Stimulated activated CD4-positive, alpha-beta T cell treated with anti-CD3 and anti-CD28 coated beads, Interleukin-1b, Interleukin-23, amount 100 ng/mL, for 48 hours (primary cell): ENCODE measurements at places on chromosomes 6 and 20.
A peak's percentile ranks its signal among the peaks of the same experiment; 100 is the strongest.

- DNase-seq, result no peak
These were observed 27.8 kb upstream of the VGLL2 start for GRCh38 chr6:117237561-117237960.

DNA sequence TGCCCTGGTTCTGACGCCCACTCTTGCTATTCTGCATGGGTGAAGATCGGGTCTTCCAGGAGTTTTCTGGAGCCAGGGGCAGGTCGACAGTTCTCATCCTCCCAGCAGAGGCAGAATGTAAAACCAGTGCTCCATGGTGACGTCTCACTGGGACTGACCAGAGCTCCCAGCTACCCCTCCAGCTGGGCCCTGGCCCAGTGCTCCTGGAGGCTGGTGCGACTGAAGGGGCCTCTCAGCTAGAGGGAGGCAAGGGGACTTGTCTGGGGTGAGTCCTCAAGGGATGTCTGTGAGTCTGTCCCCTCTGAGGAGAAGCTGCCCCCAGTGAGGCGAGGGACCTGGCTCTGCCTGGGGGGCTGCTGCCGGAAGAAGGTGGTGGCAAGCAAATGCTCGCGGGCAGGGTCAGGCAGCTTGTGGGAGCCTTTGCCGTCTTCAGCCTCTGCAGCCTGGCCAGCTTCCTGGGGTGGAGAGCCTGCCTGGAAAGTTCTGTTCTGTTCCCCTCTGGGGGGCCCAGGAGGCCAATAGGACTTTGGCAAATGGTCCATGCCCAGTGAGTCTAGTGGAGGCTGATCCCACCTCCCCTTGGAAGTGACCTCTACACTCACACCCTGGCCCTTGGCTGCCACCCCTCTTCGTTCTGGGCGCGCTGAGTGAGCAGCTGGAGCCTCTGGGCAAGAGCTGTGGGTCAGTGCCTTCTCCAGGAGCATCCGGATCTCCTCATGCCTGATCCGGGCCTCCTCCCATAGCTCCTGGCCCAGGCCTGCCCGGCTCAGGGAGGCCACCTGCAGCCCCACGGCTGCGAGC is 47.5 kb downstream of the KIAA1755 start:
- DNase-seq, result no peak

DNA sequence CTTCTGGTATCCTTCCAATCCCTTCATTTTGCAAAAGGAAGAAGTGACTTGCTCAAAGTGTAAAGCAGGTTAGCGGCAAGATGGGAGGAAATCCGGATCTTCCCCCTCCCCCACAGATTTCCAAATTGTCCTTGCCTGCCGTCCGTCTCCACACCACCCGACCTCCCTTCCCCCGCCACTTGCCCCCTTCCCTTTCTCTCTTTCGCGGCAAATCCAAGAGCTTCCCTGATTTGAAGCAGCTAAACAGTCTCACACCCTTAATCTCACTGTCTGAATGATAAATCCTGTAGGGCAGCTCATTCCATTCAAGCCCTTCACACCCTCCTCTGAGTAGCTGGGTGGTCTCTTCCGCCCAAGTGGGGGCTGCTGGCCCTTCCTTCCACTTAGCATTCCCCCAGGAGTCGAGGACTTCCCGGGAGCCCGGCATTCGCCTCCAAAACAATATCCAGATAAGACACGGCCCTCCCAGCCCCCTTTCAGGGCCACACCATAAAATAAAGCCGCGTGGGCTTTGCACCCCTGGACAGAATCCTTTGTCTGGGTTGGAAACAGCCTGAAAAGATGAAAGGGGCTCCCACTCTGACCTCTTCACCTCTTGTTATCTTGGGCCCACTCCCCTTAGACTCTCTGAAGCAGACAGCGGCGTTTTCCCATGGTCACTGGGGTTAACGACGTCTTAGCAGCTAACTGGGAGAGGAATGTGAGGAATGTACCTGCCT is 44.0 kb upstream of the PIM1 start:
- no peak for DNase-seq

- DNase-seq, result no peak
These were observed 39.9 kb downstream of the PYGB start for GRCh38 chr20:25287631-25288290.

GRCh38 chr6:111523484-111524167 is 40.6 kb upstream of the REV3L start:
- DNase-seq, result no peak

- DNase-seq, result no peak
These were observed 21.8 kb downstream of the SYNDIG1 start for GRCh38 chr20:24491041-24491756.

GRCh38 chr6:101268541-101268940 is 125.0 kb upstream of the GRIK2 start:
- no peak for DNase-seq

GRCh38 chr6:127376685-127377084 is 33.3 kb upstream of the ECHDC1 start:
- no peak for DNase-seq

GRCh38 chr6:136486357-136486756 is 63.9 kb downstream of the MAP7 start:
- DNase-seq, result no peak

DNA sequence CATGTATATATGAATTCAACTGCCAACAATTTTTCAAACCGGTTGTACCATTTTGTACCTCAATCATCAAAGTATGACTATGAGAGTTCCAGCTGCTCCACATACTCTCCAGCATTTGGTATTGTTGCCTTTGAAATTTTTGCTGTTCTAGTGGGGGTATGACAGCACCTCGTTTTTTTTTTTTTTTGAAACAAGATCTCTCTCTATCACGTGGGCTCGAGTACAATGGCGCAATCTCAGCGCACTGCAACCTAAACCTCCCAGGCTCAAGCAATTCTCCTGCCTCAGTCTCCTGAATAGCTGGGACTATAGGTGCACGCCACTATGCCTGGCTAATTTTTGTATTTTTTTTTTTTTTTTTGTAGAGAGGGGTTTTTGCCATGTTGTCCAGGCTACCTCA is 144.7 kb upstream of the JARID2 start:
- no peak for DNase-seq

DNA sequence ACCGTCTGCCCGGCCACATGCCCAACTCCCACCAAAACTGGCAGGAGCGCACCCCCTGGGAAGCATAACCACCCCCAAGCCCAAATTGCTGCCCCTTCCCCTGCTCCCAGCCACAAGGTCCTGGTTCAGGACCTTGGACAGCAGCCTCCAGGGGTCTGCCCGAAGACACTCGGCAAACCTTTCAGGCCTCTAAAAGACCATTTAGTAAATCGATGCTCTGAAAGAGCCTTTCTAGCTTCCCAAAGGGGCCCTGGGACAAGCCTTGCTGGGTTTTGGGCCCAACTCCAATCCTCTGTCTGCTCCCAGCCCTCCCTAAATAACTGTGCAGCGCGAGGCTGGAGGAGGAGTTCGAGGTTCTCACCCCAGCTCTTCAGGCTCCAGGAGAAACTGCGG is 30.5 kb downstream of the GRM4 start:
- no peak for DNase-seq

DNA sequence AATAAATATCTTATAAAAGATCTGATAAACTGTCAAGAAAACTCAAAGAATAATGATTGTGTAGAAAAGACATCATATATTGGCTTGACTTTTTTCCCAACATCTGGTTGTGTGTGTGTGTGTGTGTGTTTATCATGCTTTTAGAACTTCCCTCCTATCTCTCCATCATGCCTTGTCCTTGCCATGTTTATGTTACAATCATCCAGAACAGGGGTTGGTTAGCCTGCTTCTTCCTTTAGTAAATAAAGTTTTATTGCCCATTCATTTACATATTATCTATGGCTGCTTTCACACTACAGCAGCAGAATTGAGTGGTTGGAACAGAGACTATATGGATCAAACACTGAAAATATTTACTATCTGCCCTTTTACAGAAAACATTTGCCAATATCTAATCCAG is 52.8 kb upstream of the RIPOR2 start:
- no peak for DNase-seq

GRCh38 chr6:26597821-26598220 is 1.1 kb downstream of the ABT1 start:
- no peak for DNase-seq

DNA sequence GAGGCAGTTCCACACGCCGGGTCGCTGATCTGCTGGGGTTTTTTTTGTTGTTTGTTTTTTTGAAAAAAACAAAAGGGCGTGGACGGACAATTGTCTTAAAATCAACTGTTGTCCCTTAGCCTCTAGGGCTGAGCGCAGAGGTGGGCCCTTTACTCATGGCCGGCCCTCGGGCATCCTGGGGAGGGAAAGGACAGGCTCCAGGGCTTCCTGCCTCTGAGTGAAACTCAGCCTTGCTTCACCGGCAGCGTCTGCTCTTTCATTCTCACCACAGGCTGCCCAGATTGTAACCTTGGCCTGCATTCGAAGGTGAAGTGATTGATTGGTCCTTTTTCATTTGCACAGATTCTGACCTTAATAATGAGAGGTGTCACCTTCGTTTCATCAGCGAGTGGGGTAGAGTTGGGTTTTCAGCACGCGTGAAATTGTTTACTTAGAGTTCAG is 797 bp downstream of the SMIM13 start:
- DNase-seq, result peak; percentile 28

GRCh38 chr6:21504790-21505189 is 88.8 kb upstream of the SOX4 start:
- no peak for DNase-seq

DNA sequence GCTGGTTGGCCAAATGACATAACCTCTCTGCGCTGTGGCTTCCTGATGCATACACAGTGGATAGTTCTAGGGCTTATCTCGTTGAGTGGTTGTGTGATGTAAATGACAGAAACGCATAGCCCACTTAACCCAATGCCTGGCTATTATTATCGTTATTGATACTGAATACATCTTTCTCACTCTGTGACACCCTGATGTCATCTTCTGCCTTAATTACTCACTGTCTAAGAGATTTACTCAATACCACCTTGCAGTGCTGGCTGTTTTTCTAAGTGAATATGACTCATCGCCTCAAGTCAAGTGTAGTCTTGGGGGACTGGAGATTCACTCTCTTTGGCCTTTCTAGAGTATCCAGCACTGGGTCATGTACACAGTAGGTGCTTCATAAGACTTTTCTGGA is 73.6 kb downstream of the NDUFAF5 start:
- no peak for DNase-seq

DNA sequence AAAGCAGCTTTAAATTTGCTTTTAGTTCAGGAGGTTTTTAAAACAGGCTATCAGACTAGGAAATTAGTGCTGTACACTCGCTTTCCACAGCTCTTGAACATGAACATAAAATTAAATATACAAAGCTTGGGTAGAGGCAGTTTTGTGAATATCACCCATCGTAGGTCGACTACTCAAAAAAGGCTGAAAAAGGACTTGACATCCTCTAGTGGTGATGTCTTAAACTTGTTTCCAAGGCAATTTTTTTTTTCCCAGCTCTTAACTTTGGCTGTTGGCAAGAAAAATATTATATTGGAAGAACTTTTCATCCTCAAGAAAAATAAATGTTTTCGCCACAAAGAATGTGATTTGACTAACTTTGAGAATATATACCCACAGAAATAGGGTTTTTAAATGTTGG is 2.9 kb downstream of the MAP7 start:
- DNase-seq, result no peak

DNA sequence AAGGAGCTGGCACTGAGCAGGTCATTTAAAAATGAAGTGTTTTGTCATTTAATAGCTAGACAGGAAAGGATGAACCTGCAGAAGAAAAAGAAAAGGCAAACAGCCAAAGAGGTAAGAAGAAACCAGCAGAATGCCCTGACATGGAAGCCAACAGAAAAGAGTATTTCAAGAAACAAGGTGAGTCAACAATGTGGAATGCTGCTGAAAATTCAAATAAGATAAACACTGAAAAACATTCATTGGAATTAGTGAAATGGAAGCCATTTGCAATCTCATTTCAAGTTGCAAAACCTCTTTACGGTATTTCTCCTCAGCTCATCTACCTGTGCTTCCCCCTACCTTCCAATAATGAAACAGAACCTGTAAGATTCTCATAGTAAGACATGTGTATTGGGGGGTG is 59.6 kb downstream of the RWDD2A start:
- DNase-seq, result no peak

DNA sequence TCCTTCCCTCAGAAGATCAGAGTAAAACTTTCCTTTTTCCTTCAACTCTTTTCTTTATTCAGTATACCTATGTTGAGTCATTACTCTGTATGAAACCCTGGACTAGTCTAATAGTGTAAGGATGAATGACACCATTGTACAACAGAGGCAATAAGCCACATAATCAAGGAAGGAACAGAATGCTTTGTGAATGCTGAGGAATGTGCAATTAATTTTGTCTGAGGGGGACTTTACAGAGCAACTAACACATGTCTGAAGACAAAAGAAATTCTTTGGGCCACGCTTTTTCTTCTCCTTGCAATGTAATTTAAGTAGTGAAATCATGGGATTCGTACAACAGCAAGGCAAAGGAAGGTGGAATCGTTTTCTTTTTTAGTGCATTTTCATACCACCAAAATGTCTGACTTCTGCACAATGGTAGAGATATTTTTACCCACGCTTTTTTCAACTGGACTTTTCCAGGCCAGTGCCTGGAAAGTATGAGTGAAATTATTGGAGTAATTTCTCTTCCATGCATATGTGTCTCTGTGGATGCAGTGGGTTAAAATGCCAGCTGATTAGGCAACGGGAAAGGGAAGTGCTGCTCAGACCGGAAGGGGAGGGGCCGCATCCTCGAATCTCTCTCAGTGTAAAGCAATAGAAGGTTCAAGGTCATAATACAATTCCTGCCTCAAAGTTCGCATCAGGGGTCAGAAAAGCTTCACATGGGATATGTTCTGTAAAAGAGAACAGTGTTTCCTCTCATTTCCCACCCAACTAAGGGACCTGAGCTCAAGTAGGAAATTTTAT is 89.9 kb upstream of the MTHFD1L start:
- no peak for DNase-seq

DNA sequence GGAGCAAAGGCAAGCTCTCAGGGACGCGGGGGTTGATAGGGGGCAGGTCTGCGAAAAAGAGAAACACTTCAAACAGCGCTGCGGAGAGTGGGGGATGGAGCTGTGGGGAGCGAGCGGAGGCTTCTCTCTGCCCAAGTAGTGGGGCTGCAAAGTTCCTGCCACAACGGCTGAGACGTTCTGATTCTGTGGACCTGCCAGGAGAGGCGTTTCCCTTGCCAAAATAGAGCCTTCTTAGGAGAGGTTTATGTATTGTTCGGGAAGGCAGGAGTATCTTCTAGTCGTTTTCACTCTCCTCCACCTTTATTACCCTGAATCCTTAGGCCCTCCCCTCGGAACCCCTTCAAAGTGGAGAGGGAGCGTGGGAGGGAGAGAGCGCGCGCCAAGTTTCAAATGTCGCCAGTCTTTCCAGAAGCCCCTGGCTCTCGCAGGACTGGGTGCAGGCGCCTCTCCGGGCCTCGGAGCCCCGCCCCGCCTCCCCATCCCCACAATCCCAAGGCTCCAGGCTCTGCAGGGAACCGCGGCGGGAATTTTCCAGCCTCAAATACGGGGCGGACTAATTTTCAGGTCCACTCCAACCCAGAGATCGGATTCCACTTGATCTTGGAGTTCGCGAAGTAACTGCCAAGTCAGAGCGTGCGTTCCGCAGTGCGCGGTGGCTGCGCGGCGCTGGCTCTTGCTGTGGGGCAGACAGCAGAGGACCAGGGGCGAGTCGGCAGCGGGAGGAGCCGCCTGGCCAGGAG is 10.0 kb upstream of the POU3F2 start:
- DNase-seq, result no peak

- no peak for DNase-seq
These were observed 921.9 kb upstream of the EYS start for GRCh38 chr6:66628917-66629316.
